ENCODE measurements at places on chromosomes 1 and 21.

DNA sequence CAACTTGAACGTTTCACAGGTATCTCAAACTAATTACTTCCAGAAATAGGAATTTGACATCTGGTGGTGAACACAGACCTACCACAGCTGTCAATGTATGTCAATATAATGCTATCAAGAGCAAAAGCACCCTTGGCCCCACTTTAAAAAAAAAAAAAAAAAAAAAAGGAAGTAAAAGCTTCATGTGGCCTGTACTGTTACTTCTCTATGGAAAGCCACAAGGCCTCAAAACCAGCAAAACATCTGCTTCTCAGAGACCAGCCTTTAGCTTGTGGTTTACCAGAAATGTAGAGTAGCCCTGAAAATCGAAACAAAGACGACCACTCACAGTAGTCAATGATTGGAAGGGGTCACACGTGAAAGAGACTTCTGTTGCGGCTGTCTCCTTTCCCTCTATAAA, 109.6 kb downstream of the SLC45A1 start:
- no peak for DNase-seq

GRCh38 chr1:110087812-110088738, 17.6 kb upstream of the ALX3 start:
- peak; percentile 55 for DNase-seq

GRCh38 chr21:41183575-41183974, 15.6 kb downstream of the BACE2 start:
- no peak for DNase-seq

DNA sequence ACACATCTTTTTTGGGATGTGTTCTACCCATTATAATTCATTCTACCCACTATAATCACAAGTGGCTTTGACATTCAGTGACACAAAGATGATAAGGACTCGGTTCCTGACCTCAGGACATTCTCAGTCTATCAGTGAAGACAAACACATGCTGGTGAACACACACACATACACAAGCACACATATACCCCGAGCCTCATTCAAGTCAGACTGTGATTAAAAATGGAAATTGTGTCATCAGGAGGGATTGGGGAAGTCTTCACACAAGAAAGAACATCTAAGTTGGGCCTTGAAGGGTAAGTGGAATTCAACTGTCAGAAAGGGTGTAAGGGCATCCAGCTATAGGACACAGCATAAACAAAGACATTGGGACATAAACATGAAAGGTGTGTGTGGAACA, 2.6 kb upstream of the LAD1 start:
- no peak for DNase-seq

- DNase-seq = no peak
Measured at GRCh38 chr1:211653293-211653692, 22.1 kb downstream of the NEK2 start.

GRCh38 chr1:239884796-239885195, 206.9 kb upstream of the FMN2 start:
- no peak for DNase-seq

GRCh38 chr1:205515781-205516253, 11.3 kb downstream of the CDK18 start:
- no peak for DNase-seq

- DNase-seq = no peak
Measured at GRCh38 chr1:153647346-153647714, 11.2 kb upstream of the SNAPIN start.

DNA sequence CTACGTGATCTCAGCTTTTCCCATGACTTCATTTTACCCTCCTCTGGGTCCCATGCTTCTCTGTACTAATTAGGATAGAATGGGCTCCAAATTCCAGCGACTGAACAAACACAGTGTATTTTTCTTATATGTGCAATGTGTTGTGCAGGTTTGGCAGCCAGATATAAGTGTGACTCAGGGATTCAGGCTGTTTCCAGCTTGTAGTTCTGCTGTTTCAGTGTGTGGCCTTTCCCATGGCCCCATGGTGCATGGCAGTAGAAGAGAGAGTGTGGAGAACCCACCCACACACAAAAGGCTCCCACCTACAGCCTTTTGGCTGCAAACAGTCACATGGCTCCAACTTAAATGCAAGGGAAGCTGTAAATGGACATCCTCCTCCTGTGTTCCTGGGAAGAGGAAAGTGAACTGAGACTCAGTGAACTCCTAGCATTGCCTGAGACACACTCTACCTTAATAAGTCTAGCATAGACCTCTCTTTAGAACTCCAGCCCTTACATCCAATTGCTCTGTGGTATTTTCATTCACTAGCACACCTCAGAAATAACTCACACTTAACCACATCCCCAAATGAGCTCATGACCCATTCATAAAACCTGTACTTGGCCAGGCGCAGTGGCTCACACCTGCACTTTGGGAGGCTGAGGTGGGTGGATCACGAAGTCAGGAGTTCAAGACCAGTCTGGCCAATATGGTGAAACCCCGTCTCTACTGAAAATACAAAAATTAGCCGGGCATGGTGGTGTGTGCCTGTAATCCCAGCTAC, 58.7 kb downstream of the KIAA0040 start:
- no peak for DNase-seq

DNA sequence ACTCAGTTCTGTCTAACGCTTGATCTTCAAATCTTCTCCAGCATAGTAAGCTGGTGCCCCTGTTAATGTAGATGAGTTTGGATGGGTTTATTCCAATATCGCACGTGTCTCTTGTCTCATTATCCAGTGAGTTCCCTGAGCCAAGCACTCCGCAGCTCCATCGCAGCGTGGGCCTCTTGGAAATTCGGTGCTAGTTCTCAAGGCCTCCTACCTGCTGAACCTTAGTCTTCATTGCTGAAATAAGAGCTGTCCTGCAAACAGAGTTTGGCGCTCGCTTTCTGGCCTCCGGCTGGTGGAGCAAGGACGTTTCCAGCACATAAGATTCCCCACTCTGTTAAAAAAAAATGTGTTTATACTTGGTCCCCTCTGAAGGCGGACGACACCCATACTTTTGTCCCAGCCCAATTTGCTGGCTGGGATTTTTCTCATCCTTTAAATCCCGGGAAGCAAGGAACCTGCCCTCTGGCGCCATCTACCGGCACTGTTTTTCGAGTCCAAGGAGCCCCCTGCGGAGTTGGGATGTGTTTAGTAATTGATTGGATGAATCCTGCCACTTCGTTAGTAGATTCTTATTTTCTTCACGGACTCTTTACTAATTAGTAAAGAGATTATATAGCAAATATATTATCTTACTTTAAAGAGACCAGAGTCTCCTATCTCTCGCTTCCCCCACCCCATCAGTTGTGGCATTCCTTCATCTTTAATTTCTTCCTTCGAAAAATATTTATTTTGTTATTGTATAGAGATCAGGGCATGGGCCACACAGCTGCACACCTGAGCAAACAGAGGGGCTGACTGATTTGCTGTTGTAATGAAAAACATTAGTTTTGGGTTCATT, 14.7 kb downstream of the JUN start:
- DNase-seq = peak; percentile 61

GRCh38 chr21:33657124-33657820, 15.0 kb downstream of the ITSN1 start:
- no peak for DNase-seq

GRCh38 chr1:55522353-55522903, 307.3 kb upstream of the USP24 start:
- DNase-seq = no peak

DNA sequence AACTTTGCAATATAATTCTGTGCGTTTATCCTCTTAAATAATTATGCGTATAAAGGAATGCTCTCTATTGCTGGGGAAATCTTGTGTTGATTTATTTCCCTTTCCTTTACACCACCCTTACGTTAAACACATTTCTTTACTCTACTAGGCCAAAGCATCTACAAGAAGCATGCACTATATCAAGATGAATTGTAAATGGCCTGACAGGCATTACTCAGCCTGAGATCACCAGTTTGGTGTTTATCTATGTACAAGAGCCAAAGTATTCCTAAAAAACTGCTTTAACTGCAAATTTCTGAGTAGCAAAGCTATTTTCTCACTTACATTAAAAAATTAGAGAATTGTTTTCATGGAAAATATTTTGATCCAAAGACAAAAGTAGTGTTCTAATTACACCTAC, 114.8 kb downstream of the TYW3 start:
- DNase-seq = no peak

DNA sequence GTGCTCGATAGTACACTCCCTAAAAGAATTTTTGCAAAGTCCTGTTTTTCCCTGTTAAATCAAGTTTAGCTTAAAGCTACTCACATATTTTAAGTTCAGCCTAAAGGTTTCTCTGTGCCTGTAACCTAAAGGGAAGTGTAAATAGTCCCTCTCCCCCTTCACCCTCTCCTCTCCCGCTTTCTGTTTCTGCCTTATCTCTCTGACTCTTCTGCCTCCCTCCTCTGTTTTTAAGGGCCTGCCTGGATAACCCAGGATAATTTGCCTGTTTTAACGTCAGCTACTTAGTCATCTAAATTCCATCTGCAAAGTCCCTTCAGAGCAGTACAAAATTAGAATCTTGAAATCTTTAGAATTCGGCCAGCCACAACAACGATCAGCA, 92.6 kb downstream of the NID1 start:
- DNase-seq = no peak

All from NCI-H2081 (cell line).